Aortic smooth muscle cell (primary cell): ENCODE measurements at places on chromosomes 3 and 15. TPM values are rescaled to one million over a fixed set of nuclear protein-coding genes. Genes with fewer than 3 reads are reported as not detected.

Gene CACNA1D
- total RNA-seq: 0.13 and 0.44 TPM in 2 replicates

Gene PCLAF
- 18.5 and 38.1 TPM in 2 replicates for total RNA-seq

Gene SUSD5
- total RNA-seq: 4.8 and 6.1 TPM in 2 replicates

Gene CHP1
- total RNA-seq: 77.8 and 80.5 TPM in 2 replicates

Gene FHIT
- total RNA-seq: 0.53 and 0.56 TPM in 2 replicates

Gene CPB1
- not detected in 2 replicates for total RNA-seq

Gene ZNF148
- 27.9 and 39.7 TPM in 2 replicates for total RNA-seq

Gene GLT8D1
- total RNA-seq: 120 and 126 TPM in 2 replicates

Gene PLXNB1
- total RNA-seq: 14.1 and 15.9 TPM in 2 replicates

Gene ANKRD63
- not detected in 2 replicates for total RNA-seq

Gene FOXB1
- total RNA-seq: not detected in 2 replicates

Gene COPG1
- 542 and 549 TPM in 2 replicates for total RNA-seq

Gene PRSS50
- not detected in 2 replicates for total RNA-seq

Gene FBN1
- 1,256 and 1,495 TPM in 2 replicates for total RNA-seq

Gene SLC24A5
- not detected in 2 replicates for total RNA-seq
